ENCODE measurements at places on chromosomes 5 and 9.

- DNase-seq, result no peak
These were observed 455.9 kb downstream of the ACTL7B start for GRCh38 chr9:108399851-108400250.

DNA sequence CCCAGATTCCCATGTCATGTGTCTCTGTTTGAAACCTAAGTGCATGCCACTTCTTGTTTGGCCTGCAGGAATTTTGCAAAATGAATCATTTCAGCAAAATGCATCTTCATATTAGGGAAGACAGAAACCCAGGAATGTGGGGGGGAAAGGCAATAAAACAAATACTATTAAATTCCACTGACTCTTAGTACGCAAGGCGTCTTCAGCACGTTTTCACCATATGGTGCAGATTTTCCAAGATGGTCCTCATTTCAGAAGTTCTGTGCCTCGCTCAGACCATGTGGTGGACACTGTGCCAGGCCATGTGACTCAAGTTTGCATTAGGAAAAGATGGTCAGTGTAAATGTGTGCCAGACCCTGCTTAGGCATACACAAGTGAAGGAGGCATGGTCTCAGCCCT, 184.0 kb downstream of the ACTL7B start:
- DNase-seq, result no peak

- no peak for DNase-seq
These were observed 279.8 kb downstream of the FSTL4 start for GRCh38 chr5:133332439-133333024.

- no peak for DNase-seq
These were observed 46.8 kb downstream of the NSUN2 start for GRCh38 chr5:6585939-6586646.

GRCh38 chr9:16417749-16418148, 452.7 kb downstream of the BNC2 start:
- no peak for DNase-seq

DNA sequence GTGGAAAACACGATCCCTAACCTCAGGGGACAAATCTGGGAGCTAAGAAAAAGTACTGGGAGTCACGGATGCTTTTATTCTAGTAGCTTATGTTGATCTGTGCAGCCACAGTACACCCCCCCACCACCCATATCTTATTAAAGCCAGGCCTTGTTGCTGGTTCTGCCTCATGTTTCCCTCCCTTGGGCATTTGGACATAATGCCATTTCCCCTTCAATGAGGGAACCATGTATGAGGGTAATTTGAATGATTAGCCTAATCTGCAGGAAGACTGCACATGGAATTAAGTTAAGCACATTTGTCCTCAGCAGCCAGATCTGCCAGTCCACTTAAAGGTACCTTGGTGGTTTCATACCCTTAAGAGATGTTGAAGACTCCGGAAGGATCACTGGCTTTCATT, 102.0 kb downstream of the ARHGAP26 start:
- DNase-seq, result no peak

GRCh38 chr5:175257128-175257846, 186.7 kb downstream of the DRD1 start:
- DNase-seq, result no peak

- DNase-seq, result no peak
These were observed 199.6 kb downstream of the SYK start for GRCh38 chr9:91001146-91001611.

DNA sequence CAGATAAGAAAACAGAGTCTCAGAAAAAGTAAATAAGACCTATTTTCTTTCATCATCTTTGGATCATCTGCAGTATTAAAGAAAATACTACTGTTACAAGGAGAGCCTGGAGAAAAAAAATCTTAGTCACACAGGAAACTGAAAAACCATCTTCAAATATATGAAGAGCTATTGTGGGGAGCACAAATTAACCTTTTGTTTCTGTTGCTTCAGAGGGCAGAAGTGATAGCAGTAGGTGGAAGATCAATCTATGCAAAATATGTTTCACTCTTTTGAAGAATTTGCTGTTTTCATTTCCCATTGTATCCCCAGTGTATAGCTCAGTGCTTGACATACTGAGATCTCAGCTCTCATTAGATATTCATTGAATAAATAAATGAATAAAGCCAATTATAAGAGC, 13.1 kb upstream of the CEMIP2 start:
- no peak for DNase-seq

GRCh38 chr9:20884985-20885593, 146.4 kb downstream of the HACD4 start:
- DNase-seq, result peak; percentile 39

DNA sequence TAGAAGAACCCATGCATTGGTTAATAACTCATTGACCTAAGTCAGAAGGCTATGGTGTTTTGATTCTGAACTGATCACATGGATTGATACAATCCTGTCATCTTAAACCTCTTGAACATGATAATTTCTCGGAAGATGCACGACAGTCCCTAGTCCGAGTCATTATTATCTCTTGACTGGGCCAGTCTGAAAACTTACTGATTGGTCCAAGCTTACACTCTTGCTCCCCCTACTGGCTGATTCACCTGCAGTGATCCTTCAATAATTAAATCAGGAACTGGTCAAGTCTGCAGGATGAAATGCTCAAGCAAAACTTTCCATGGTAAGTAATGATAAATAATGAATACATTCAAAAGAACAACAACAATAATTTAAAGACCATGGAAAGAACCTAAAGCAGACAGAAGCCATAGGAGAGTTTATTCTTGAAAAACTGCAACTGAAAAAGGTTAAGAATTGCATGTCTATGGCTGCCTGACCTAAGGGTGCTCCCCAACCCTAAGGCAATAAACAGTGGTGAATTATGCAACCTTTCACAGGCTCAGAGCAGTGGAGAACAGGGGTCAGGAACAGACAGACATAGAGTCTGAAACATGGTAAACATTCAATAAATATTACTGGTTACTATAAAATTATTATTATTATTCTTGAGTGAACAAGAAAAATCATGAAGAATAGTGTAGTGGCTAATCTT, 79.3 kb downstream of the BRINP1 start:
- peak; percentile 63 for DNase-seq

GRCh38 chr5:139543423-139543991, 17.6 kb upstream of the UBE2D2 start:
- peak; percentile 63 for DNase-seq

DNA sequence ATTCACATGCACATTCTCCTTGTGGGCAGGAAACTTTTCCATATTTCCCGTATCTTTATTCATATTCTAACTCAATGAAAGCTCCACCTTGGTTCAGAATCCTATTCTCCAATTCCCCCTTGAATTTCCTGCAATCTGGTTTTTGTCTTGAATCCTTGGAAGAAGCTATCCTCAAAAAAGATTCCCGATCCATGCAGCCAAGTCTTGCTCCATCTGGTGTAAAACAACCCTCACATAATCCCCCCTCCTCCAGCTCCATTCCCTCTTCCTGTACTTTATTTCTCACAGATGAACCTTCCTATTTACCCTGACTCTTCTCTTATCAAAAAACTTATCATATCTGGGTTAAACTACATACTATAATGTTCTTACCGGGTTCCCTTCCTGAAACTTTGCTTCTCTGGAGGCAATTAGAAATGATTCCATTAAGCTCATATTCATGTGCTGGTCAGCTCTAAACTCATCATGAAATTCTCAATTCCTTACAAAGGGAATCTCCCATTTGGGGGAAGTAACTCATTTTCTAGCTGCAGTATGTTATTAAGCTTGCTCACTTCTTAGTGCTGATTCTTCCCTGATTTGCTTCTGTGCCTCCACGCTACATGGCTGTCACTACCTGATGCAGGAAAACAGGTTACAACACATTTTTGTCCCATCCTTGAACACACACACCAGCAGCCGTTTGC, 81.7 kb downstream of the GNAQ start:
- peak; percentile 58 for DNase-seq

- peak; percentile 60 for DNase-seq
These were observed 54.0 kb downstream of the CCDC171 start for GRCh38 chr9:15606643-15607472.

GRCh38 chr9:13575558-13575957, 296.1 kb upstream of the MPDZ start:
- DNase-seq, result no peak

DNA sequence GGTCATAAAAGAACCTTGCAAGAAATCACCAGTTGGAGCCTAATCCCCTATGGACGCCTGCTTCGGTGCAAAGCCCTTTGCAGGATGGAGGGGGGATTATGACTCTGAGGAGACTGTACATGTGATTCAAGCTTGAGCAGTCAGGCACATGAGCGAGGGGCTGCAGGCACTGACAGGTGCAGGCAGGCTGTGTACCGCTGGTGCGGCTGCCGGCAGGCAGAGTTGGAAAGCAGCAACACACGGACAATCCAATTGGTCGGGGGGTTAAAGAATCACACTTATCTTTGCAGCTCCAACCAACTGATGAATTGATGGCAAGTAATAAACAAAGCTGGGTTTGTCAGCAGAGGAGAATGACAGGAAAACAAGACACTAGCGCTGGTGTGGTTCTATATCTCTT, 5.7 kb downstream of the WHRN start:
- DNase-seq, result peak; percentile 80

- no peak for DNase-seq
These were observed 490.2 kb upstream of the DAP start for GRCh38 chr5:11251247-11251646.

DNA sequence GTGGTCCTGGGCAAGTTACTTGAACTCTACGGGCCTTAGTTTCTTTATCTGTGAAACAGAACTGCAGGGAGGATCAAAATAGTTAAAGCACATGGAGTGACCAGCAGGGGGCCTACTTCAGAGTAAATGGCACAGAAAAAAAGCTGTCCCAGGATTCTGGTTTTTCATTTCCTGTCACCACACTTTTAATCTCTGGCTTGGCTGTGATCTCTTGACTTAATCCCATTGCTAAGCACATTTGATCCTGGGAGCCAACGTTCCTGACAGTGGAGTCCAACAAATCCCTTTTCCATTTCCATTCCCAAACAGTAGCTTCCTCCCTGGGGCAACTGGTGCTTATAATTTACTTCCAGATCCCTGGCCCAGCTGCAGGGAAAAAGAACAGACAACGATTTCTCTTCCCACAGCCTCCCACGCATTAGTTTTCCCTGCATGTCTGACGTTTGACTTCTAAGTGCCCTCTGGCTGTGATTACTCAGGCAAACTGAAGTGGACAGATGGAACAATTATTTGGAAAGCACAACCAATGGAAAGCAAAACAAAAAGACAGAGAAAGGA, 136.5 kb upstream of the STK32A start:
- DNase-seq, result peak; percentile 27

- no peak for DNase-seq
These were observed 890.0 kb upstream of the NUDT12 start for GRCh38 chr5:104452550-104452949.

GRCh38 chr9:126626127-126626925, 12.6 kb downstream of the LMX1B start:
- DNase-seq, result no peak

- peak; percentile 95 for DNase-seq
These were observed 194.8 kb downstream of the CRB2 start for GRCh38 chr9:123550797-123551196.

DNA sequence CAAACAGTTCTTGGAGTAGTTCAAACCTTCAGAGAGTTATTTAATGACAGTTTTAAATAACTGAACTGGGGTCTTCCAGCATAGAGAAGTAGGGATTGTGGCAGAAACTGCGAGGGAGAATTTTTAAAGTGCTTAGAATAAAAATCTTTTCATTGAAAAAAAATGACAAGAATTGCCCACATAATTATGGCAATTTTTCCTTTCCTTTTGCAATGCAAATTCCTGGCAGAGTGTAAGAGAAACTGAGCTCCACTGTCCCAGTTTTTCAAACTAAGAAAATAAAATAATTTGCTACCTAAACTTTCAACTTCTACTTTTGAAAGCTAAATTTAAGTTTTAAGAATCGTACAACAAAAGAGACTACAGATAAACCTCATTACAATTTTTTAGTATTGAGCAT, 2.3 kb upstream of the PTGER4 start:
- DNase-seq, result no peak

- DNase-seq, result peak; percentile 69
These were observed at the start of gene RNF180 for GRCh38 chr5:64165500-64166200. RNF180 (plus strand) TSS chr5:64165843; CDS start chr5:64200808, 34,965 bp downstream.

- DNase-seq, result no peak
These were observed 158.2 kb downstream of the MACROH2A1 start for GRCh38 chr5:135240781-135241360.
